ENCODE measurements at places on chromosomes 3 and 15.
A peak's percentile ranks its signal among the peaks of the same experiment; 100 is the strongest.

- DNase-seq: no peak
Measured at GRCh38 chr3:71247958-71248335, 335.6 kb downstream of the FOXP1 start.

DNA sequence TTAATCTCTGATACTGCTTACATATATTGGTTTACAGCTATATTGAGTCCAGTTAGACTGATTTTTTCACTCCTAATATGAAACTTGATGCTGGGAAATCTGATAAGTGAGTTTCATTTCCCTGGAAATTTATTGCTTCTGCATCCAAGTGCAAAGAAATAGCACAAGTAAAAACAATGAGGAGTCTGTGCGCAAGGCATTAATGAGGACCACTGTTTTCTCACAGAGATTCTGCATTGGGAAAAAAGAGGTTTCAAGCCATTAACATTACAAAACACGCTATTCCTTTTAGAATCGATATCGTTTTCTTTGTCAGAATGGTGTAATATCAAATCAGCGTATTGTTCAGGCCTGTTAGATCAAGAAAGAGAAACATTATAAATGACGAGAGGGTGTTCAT, 723.3 kb upstream of the ARRDC4 start:
- no peak for DNase-seq

- no peak for DNase-seq
Measured at GRCh38 chr15:100426937-100427336, 85.2 kb upstream of the ADAMTS17 start.

DNA sequence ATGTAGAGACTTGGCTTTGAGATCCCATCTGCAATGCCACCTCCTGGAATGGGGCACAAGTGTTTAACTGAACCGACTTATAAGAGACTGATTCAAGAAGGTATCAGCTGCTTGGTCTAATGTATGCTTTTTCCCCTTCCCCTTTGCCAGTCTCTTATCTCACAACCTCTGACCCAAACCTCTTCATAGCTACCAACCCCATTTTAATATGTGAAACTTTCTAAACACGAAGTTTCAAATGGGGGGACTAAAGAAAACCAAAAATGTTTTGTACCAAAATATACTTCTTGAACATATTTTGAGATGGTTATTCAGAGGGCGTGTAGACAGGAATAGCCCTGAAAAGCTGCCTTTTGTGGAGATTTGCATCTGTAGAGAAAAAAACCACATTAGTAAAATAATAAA, 73.1 kb downstream of the OXSM start:
- DNase-seq: no peak

GRCh38 chr3:39154280-39155021, 1.1 kb upstream of the CSRNP1 start:
- DNase-seq: no peak

GRCh38 chr3:32934150-32934742, 17.2 kb upstream of the CCR4 start:
- DNase-seq: no peak

- no peak for DNase-seq
Measured at GRCh38 chr15:70698836-70699390, 64.4 kb downstream of the UACA start.

GRCh38 chr15:90701880-90702630, 15.1 kb upstream of the BLM start:
- DNase-seq: no peak

GRCh38 chr15:52730173-52730572, 51.0 kb upstream of the ATOSA start:
- DNase-seq: peak; percentile 14

- no peak for DNase-seq
Measured at GRCh38 chr15:57053470-57053869, 135.0 kb downstream of the TCF12 start.

- DNase-seq: no peak
Measured at GRCh38 chr15:91075739-91076138, 24.3 kb upstream of the SV2B start.

DNA sequence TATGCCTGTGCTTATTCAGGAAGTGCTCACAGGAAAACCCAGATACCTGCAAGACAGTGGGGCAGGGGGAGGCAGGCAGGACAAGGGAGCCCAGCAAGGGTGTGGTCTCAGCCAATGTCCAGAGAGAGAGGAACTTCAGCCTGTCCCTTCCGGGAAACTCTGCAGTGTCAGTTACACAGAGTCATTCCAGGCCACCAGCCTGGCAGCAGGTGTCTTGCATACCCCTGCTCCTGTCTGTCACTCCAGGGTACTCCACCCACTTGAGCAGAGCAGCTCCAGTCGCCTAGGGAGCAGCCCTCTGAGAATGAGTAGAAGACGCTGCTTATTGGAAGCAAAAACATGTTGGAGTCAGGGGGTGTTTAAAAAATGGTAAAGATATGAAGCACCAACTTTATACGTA, 431.2 kb upstream of the RGMA start:
- DNase-seq: no peak

- DNase-seq: peak; percentile 41
Measured at GRCh38 chr15:85044251-85044853, 62.7 kb downstream of the PDE8A start.

DNA sequence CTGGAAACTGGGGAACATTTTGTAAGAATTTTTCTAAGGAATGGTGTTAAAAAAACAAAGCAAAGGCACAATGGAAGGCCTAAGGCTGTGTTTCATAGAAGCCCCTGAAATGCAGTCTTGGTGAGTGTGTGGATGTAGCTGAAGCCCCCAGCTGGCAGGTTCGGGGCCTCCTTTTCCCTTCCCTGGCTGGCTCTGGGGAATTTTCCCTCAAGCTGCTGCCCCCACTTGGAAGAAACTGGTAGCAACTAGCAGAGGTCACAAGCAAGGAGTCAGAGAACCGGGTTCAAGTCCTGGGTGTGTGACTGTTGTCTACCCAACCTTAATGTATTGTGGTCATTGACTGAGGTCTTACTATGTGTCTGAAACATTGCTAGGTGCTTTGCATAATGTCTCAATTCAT, 85.3 kb upstream of the MYZAP start:
- no peak for DNase-seq

- DNase-seq: no peak
Measured at GRCh38 chr15:34332553-34333120, 4.9 kb downstream of the SLC12A6 start.

DNA sequence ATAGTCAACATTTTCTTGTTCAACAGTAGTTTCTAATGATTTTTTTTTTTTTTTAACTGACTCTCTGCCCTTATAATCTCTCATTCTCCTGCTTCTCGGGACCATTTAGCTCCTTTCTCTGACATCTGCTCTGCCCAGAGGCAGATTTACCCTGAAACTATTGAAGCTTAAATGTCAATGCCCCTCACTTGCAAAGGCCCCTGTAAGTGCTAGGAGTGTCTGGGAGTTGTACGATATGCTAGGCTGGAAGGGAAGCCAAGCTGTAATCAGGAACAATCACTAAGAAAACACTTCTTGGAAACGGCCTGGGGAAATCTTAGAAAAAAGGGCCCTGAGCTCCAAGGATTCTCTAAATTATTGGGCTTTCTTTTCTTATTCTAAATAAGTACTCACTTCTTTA, 5.8 kb upstream of the PLOD2 start:
- DNase-seq: no peak

DNA sequence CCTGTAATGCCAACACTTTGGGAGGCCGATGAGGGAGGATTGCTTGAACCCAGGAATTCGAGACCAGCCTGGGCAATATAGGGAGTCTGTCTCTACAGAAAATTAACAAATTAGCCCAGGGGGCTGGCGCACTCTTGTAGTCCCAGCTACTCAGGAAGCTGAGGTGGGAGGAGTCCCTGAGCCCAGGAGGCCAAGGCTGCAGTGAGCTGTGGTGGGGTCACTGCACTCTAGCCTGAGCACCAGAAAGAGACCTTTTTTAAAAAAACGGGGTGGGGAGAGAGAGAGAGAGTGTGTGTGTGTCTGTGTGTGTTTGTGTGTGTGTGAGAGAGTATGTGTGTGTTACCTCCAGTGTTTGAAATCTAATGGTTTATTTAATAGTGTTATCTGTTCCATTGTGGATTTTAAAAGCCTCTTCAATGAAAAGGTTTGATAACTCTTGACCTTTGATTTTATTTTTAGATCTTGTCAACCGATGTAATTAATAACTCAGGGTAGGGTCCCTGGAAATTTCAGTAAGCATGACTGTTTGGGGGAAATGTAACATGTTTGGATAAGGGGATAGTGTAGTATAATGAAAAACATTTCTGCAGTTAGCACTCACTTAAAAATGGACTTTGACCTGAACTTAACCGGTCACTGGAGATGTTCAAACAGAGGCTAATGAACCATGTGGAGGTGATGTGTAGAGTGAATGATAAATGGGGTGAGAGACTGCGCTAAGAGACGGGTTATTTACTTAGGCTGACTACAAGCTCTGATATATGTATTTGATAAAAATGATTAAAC, 29.7 kb downstream of the LRCH3 start:
- no peak for DNase-seq

- DNase-seq: no peak
Measured at GRCh38 chr15:98582900-98583554, 65.3 kb upstream of the IGF1R start.

DNA sequence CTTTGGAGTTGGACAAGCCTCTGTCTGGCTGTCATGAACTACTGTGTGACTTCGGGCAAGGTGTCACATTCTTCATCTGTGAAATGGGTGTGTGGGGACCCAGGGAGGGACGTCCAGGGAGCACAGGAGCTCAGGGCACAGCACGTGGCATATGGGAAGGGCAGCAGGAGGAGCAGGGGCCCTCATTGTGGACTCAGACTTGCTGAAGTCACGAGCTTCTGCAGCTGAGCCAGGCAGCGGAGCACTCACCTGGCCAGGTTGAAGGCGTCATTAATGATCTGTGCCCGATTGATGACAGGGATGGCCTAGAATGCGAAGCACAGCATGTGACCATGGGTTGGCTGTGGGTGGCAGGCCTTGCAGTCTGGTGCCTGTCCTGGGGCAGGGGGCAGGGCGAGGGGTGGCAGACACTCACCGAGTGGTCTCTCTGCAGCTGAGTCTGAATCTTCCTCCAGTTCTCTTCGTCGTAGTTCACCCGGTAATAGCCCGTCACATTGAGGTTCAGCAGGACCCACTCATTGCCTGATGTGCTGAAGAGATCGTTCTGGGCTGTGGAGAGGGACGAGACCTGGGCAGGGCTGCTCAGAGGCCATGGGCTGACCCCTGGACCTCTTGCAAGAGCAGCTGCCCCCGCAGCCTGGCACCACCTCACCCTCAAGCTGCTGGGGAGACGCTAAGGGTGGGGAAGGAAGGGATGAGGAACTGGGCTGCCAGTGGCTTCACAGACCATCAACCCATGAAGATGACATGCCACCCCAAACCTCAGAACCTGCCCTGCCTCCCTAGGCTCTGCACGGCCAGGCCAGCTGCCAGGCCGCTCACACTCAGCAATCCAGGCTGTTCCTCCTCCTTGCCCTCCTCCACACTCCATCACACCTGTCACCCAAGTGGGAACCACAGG, 15.4 kb downstream of the ANPEP start:
- no peak for DNase-seq

GRCh38 chr3:112327371-112327951, 5.5 kb upstream of the CD200 start:
- DNase-seq: peak; percentile 31

DNA sequence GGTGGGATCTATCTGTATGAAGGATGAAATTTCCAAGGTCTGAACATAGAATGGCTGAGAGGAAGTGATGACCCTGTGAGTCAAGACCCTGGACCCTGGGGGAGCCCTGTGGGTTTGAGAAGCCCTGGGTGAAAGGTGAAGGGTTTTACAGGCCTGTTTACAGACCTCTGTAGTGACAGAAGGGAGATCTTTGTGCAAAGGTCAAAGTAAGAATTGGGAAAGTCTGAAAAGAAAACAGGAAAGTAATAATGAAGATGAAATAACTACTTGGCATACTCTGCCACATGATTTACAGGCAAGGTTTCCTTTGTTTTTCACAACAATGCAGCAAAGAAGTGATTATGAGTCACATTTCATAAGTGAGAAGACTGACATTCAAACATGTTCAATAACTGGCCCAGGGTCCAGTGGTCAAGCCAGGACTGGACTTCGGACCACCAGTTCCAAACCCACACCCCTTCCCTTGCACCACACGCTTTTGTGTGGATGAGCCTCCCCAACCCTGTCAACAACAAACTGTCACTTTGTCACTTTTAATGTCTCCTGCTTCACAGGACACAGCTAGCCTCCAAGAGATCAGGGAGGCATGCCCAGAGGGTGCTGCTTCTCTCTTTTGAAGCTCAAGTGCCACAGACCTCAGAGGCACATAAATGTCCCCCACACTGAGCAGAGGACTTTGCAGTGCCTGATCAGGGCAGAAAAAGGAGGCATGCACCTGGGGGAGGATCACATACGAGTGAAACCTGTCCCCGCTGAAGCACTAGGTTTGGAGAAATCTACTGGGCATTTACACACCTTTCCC, 21.5 kb downstream of the CD86 start:
- DNase-seq: no peak

DNA sequence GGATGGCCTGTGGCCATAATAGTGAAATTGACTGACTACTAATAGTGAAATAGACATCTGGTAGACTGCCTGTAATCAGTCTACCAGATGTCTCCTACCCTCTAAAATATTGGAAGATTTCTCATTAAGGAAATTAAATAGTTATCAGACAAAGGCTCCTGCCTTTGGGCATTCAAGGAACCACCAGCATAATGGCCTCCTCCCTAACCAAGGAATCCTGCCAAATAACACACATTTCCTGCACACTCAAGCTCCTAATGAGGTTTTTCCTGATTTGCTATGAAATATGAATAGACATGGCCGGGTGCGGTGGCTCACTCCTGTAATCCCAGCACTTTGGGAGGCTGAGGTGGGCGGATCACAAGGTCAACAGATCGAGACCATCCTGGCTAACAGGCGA, 14.6 kb downstream of the NUSAP1 start:
- no peak for DNase-seq

DNA sequence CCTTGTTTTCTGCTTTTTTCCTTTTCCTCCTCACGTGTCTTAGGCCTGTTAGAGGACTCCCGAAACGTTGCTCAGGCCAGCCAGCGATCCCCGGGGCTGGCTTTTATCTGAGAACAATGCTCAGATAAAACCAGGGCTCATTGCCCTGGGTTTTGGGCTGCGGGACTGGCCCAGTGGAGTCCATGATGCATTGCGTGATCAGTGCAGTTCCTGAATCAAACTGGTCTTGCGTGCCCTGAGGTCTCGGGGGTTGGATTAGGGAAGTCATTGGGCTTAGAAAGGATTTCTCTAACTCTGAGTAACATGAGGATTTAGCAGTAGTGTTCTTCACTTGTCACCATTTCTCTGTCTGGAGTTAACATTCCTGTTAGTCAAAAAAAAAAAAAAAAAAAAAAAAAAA, 66.3 kb downstream of the CCR1 start:
- no peak for DNase-seq

Measured in stimulated activated CD4-positive, alpha-beta T cell treated with anti-CD3 and anti-CD28 coated beads, Interleukin-2, amount 100 ng/mL, for 4 hours (primary cell).